Smooth muscle cell of the coronary artery (primary cell): ENCODE measurements at places on chromosomes 5 and 9. TPM values are rescaled to one million over a fixed set of nuclear protein-coding genes. Genes with fewer than 3 reads are reported as not detected.

The C5orf58 gene
- not detected in 2 replicates for total RNA-seq

The HRH2 gene
- 0.23 and 0.53 TPM in 2 replicates for total RNA-seq

The IGIP gene
- 9.3 and 9.5 TPM in 2 replicates for total RNA-seq

The FAM53C gene
- 28.0 and 60.0 TPM in 2 replicates for total RNA-seq

The GABRA1 gene
- not detected in 2 replicates for total RNA-seq

The HAVCR2 gene
- 0.30 and 6.9 TPM in 2 replicates for total RNA-seq

The SLC30A5 gene
- 74.7 and 95.1 TPM in 2 replicates for total RNA-seq

The GLDC gene
- 0.83 and 4.2 TPM in 2 replicates for total RNA-seq

The RXFP3 gene
- total RNA-seq: 0.15 TPM in 1 of 2 replicates, not detected in the other

The DDX46 gene
- 16.5 and 16.8 TPM in 2 replicates for total RNA-seq

The PCDHGA4 gene
- total RNA-seq: 3.2 and 4.4 TPM in 2 replicates

The NUTM2F gene
- total RNA-seq: not detected in 2 replicates

The CLPTM1L gene
- 256 and 374 TPM in 2 replicates for total RNA-seq

The SLC34A3 gene
- not detected in 2 replicates for total RNA-seq

The PCDHB10 gene
- 0.59 and 0.68 TPM in 2 replicates for total RNA-seq
